ENCODE measurements at places on chromosomes 1 and 21. TPM values are rescaled to one million over a fixed set of nuclear protein-coding genes. Genes with fewer than 3 reads are reported as not detected.

DNA sequence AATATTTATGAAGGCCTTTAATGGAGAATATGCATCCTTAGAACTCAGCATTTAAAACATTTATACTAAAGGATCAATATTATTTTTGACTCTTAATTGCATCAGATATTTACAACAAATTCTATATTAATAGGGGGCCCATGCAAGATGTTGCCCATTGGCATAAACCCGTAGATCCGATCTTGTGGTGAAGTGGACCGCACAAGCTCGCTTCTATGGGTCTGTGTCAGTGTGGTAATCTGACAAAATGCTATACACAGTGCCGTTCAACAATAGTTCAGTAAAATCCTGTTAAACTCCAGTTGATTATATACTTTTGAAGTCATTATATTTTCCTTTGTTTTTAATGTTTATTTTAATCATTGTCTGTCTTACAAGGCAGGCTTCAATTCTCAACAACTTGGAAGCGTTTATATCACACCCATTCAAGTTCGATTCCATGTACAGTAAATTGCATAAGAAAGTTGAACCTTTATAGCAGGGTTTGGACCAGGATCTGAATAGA, 809.2 kb downstream of the USP25 start:
- DNase-seq, result no peak

DNA sequence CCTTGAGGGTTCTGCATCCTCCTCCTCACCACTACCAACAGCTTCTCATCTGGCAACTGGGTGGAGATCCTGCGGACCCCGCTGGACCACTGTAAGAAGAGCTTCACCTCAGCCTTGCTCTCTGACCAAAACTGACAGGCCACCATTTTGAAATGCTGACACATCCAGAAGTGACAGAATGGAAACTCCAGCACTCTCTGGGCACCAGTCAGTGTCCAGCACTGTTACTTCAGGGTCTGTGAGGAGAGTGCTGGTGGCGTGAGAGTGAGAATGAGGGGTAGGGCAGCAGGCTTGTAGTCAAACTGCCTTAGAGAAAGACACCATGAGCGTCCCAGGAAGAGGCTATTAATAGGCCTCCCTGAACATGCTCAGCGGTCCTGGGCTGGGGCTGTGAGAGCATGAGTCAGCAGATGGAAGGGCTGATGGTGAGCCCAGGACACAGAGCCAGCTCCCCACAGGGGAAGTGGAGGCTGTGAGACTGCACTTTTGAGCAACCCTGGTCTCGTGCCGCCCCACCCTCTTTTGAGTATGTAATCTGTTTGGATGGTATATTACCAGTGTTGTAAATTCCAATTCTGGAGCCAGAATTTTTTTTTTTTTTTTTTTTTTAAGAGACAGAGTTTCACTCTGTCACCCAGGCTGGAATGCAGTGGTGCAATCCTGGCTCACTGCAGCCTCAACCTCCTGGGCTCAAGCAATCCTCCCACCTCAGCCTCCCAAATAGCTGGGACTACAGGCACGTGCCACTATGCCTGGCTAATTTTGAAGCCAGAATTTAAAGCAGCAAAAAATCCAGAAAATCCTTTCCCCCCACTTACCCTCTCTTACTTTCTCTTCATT, 34.4 kb upstream of the SLC30A1 start:
- no peak for DNase-seq

DNA sequence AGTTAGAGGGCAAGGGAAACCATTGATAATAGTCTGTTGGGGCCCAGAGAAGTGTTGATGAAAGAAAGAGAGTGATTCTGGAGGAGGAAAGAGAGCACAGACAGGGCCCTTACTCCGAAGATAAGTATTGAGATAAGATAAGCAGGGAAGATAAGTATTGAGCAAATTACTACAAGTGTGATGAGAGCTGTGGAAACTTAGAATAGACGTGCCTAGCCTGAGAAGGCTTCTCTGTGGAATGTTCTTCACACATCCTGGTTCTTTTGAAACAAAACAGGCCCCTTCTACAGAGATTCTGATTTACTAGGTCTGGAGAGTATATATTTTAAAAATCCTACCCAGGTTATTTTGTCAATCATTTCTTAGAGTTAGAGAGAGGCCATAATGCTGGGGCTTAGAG, 26.4 kb downstream of the FNBP1L start:
- DNase-seq, result no peak

- no peak for DNase-seq
Observed at GRCh38 chr1:15192916-15193550, 39.5 kb downstream of the TMEM51 start.

- no peak for DNase-seq
Observed at GRCh38 chr1:111596499-111596898, 23.1 kb upstream of the RAP1A start.

DNA sequence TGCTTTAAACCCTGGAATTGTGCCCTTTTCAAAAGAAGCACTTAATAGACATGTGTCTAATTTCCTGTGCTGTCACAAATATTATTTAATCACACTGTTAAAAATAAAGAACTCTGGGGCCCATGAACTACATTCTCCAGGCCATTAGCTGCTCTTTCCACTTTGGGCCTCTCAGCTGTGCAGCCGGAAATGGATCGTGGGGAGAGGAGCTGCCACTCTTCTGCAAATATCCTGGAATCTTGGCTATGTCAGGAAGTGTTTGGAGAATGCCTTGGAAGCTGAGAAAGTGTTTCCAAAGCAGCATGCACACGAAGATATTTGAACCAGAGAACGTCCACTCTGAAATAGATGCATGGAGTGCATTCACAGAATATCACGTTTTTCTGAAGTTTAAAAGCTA, 27.5 kb upstream of the VPS26C start:
- DNase-seq, result peak; percentile 61

DNA sequence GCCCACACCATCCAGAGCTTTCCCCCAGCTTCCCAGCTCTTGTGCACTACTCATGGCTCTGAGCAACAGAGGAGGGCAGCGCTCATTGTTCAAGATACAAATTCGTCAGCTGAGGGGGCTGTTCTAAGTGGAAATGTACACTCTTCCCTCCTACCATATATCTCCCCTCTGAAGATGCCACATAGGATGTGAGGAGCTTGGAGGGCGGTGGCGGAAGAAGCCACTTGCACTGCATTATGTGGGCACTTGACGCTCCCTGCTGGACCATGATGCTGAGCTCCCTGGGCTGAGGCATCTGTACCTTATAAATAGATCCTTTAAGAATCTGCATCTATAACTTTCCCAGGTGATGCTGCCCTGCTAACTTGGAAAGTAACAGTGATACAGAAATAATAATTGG, 477.6 kb upstream of the DEPDC1 start:
- no peak for DNase-seq

- DNase-seq, result no peak
Observed at GRCh38 chr1:162182090-162182489, 112.6 kb downstream of the NOS1AP start.

GRCh38 chr1:160768295-160768657, 27.7 kb upstream of the LY9 start:
- no peak for DNase-seq

- peak; percentile 93 for DNase-seq
Observed at GRCh38 chr1:183871142-183871541, 66.2 kb downstream of the RGL1 start.

DNA sequence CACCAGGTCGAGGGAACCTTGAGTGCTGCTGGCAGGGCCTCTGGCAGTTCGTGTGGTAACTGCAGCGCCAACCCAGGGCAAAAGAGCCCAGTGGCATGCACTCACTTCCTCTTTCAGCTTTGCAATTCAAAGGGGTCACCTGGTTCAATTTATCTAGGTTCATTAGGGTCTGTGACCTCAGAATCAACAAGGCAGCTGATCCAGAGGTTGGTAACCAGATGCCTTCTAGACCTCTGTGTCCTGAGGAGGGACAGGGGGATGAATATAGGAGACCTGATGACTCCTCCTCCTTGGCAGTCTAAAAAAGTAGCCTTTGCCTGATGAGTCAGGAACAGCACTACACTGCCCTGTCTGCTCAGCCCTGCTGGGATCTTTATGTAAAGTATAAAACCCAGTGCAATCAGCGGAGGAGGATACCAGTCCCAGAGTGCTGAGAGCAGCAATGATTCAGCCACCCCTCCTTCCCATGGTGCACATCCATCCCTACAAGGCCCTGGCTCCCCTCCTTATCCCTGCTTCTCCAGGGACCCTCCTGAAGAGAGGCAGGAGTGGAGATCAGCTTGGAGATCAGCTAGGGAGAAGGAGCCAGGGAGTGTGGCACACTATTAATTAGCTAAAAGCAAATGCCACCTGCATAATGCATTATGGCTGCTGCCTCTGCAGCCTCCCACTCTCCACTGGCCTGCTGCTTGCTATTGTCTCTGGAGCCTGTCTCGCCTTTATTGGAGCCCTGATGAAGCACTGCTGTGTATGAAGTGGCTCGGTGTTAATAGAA, 11.2 kb upstream of the FMOD start:
- DNase-seq, result no peak

- DNase-seq, result no peak
Observed at GRCh38 chr1:230278871-230279582, 147.1 kb downstream of the PGBD5 start.

DNA sequence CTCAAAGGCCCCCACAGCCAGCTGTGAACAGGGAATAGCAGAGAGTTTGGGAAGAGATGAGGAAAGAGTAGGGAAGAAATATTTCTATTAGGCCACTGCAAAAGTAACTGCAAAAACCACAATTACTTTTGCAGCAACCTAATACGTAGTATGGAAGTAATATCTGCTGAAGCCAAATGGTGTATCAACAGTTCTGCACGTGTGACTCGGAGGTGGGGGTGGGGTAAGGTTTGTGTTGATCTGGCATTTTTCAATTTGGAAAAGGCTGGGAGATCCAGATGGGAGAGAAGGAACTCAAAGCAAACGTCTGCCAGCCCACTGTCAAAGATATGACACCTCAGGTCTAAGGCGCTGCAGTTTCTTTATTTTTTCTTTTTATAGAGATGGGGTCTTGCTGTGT, 11.1 kb upstream of the ZNF436 start:
- no peak for DNase-seq

DNA sequence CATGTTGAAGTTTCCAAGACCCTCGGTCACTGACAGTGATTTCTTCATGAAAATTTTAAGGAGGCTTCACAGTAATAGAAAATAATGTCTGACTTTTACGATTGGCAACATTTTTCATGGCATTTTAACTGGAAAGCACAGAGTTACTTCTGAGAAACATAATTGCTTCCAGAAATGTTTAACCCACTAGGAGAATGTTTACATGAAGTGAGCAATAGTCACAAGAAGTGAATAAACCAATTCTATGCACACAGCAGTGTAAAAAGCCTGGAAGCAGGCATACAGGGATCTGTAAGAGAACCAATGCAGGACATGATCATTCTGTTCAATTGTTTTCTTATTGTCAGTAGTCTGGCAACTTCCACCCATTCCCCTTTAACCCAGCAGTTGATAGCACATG, 316.2 kb upstream of the CXADR start:
- DNase-seq, result no peak

DNA sequence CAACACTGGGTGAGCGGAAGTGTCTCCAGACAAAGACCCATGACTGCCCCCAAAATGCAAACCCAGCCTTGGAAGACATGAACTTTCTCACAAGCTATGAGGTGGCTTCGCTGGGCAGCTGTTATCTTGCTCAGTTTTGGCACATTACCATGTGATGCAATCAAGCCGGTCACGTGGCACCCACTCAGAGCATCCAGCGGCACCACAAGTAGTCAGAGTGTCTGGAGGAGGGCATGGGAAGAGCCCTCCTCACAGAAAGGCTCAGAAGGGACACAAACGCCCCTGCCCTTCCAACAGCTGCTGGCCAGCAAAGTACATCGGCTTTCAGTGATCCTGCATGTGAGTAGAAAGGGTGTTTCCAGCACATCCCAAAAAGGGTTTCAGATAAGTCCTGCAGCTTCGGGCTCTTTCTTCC, 145.5 kb upstream of the IRF2BP2 start:
- no peak for DNase-seq

DNA sequence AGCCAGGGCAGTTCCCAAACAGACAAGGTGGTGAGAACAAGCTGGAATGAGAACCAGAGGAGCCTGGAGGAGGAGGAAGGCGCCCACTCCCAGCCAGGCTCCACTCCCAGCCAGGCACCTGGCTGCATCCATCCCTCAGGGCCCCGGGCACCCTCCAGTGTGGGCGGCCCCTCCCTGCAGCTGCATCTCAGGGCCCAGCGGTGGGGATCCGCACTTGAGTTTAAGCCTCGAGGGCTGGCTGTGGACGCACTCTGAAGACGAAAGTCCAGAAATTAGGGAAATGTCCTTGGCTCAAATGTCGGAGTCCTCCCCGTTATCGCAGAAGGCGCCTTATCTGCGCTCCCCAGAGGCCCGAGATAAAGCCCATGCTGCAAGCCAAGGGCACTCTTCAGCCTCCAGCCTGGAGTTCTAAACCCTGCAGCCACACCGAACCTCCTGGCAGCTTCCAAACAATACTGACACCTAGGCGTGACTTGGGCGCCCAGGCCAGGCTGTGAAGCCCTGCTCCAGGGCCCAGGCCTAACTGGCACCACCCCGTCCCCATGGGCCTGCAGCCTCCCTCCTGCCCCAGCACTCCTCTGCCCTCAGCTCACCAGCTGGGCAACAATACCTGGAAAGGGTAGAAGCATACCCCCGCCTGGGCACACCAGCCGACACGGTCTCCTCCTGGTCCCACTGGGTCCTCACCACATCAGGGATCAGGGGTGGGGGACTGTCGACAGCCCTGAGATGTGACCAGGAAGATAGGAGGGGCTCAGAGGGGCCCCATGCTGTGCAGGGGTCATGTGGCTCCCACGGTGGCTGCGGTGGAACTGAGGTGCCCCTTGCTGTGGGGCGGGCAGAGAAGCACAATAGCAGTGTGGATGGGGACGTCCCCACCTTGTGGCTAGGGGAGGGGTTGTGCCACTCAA, 184.8 kb upstream of the VAMP3 start:
- DNase-seq, result no peak

DNA sequence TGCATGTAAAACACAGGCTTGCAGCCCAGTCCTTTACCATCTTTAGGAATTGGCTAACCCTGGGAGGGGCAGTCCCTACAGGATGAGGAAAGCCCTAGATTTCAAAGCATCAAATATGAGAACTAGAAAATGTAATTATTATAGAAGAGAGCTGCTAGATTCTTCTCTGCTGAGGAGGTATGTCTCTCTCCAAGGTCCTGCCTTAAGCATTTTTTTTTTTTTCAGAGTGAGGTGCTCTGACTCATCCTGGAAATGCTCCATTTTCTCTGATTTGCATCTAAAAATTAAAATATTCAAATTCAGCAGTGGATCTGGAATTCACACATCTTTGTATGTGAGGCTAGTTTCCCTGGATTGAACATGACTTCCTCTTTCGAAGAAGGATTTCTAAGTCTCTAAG, 149.8 kb downstream of the ZNF648 start:
- DNase-seq, result no peak

- peak; percentile 28 for DNase-seq
Observed at GRCh38 chr1:94384485-94385265, 33.5 kb upstream of the ABCD3 start.

- DNase-seq, result no peak
Observed at GRCh38 chr1:187477535-187477934, 648.8 kb downstream of the PLA2G4A start.

GRCh38 chr1:167114725-167115124, 20.9 kb downstream of the STYXL2 start:
- no peak for DNase-seq

- DNase-seq, result no peak
Observed at GRCh38 chr1:15674386-15675159, 9.5 kb upstream of the PLEKHM2 start.

Gene SPRR2A
- not detected for polyA plus RNA-seq

Gene PTGER3
- not detected for polyA plus RNA-seq

Gene EVA1C
- polyA plus RNA-seq, result 22.8 TPM

Gene FCRL1
- not detected for polyA plus RNA-seq

Gene PROK1
- polyA plus RNA-seq, result not detected

Gene PDC
- not detected for polyA plus RNA-seq

Gene NIT1
- 26.5 TPM for polyA plus RNA-seq

Data from endothelial cell of umbilical vein (primary cell).